ENCODE measurements at places on chromosomes 3 and 15.
A peak's percentile ranks its signal among the peaks of the same experiment; 100 is the strongest.

GRCh38 chr3:138196023-138196422 lies 8.9 kb downstream of the ARMC8 start:
- DNase-seq: no peak

DNA sequence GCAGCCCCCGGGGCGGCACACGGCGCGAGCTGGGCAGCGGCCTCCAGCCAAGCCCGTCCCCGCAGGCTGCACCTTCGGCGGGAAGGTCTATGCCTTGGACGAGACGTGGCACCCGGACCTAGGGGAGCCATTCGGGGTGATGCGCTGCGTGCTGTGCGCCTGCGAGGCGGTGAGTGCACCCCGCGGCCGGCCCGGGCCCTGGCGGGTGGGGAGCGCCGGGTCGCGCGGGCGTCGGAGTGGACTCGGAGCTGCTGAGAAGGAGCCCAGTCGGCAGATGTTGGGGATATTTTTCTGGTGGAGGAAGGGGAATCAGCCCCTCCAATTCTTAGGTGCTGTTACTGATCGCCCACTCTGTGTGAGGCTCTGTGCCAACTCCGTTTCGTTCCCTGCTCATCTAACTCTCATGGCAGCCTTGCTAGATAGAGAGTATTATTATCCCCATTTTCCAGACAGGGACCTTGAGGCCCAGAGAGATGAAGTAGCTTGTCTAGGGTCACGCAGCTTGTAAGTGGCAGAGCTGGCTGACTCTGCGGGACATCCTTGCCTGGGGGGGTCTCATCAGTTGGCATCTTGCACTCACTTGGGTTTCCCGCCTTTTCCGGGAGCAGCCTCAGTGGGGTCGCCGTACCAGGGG lies 890 bp downstream of the CHRD start:
- DNase-seq: no peak

- DNase-seq: no peak
These were observed 9.2 kb downstream of the ALCAM start for GRCh38 chr3:105375750-105376511.

DNA sequence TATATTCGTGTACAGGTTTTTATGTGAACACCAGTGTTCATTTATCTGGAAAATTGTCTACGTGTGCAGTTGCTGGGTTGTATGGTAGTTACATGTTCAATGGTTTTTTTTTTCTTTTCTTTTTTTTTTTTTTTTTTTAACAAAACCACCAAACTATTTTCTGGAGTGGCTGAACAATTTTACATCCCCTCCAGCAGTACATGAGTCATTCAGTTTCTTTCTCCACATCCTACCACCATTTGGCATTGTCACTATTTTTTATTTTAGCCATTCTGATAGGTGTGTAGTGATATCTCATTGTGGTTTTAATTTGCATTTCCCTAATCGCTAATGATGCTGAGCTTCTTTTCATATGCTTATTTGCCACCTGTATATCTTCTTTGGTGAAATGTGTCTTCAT lies 256.3 kb upstream of the EOMES start:
- DNase-seq: no peak

DNA sequence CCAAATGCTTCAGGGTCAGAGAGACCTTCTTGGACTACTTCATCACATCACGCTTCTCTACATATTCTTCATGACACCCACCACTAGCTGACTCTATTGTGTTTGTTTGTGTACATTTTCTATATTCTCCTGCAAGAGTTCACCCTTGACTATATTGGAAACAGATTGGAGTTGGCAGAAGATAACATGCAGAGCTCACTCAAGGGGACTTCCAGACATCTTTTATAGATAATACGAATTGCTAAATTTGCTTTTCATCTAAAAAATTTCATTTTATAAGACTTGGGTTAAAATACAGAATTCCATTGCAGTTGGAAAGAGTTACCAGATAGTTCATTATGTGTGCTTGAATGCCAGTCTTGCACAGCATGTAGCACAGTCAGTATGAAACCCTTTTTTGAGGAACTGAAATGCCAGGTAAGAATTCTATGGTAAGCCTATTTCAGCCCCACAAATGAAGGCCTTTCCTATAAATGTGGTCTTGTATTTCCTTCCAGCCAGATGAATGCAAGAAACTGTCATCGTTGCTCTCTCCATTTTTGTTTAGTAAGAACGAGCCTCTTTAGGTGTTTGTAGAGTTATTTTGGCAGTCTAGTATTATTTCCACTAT lies 177.6 kb downstream of the GHSR start:
- DNase-seq: no peak

DNA sequence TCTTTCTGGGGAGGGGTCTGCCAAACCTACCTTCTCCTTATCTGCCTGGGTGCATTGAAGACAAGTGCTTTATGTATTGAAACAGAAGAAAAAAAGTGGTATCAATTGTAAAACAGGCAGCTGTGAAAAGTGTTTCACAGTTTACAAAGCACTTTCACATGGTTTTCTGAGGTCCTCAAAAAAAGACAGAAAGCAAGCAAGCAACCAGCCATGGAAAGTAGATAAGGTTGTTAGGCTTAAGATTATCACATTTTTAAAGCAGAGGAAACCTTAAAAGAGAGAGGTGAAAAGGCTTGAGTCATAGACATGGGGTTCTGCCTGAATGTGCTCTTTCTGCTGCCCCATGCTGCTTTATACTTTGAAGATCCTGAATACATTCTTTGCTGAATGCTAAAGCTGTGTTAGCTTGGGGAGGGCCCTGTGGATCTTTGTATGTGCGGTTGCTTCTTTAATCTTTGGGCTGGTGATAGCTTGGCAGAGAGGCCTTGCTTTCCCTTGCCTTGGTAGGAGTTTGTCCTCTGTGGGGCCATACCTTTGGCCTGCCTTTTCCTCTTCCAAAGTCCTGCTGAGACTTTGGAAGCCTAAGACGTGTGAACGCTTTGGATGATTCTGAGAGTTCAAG lies 2.6 kb downstream of the SMAD3 start:
- DNase-seq: no peak

GRCh38 chr3:39028546-39028945 lies 23.2 kb downstream of the SCN11A start:
- no peak for DNase-seq

GRCh38 chr3:108292450-108292849 lies 3.9 kb upstream of the HHLA2 start:
- no peak for DNase-seq

DNA sequence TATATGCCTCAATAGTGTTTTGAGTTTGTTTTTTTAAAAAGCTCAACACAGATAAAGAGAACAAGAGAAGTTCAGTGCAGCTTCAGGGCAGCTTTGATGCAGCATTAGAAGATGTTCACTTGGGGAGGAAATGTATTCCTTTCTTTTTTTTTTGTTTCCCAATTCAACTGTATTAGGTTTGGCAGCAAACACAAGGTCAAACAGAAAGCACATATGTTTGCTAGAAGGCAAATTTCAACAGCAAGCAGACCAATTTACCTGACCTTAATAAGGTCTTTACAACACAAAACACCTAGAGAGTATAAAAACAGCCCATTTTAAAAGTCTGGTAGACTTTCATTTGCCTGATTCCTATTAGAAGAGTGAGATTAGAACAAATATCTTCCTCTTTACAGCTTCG lies 7.3 kb upstream of the CDAN1 start:
- no peak for DNase-seq

DNA sequence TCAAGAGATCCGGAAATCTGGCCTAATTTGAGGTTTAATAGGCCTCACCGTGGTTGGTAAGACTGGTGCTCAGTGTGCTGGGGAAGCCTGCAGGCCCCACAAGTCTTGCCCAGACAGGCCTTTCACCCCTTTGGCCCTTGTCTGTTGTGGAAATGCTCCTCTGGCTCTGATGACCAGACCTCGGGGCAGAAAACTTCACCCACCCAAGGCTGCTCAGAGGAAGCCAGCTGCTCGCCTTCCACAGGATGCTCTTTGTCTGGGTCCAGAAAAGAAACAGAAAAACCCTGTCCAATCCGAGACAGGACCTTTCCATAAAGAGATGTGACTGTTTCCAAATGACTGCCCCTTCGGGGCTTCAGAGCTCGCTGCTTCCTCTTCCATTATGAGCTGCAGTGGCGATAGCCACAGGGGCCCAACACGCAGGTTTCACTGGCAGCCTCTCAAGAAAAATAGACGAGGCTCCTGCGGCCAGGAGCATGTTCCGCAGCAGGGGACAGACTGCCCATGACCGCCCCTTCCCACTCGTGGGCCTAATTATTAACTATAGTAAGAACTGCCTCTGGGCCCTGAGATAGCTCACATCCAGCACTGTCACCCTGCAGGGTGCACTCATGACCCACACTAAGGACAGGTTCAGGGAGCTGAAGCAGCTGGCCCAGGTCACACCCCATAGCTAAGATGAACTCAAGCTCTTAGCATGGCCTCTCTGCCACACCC lies 6.8 kb upstream of the SNX22 start:
- DNase-seq: no peak

DNA sequence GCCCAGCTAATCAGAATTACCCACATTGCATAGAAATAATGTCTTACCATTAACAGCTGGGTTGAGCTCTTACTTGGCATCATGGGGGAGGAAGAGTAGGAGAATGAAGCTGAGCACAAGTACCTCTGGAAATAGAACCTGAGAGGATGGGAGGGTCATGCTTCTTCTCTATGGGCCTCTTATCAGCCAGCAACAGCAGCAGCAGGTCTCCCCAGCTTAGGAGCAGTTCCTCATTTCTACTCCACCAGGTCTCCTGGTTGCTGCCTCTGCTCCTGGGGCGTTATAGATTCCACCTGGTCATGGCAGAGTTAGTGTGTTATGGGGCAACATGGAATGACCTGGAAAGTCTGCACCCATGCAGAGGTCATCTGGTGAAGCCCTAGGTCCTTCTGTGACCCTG lies 3.4 kb downstream of the FSD2 start:
- no peak for DNase-seq

GRCh38 chr3:131387796-131388489 lies 6.4 kb downstream of the NUDT16 start:
- no peak for DNase-seq

DNA sequence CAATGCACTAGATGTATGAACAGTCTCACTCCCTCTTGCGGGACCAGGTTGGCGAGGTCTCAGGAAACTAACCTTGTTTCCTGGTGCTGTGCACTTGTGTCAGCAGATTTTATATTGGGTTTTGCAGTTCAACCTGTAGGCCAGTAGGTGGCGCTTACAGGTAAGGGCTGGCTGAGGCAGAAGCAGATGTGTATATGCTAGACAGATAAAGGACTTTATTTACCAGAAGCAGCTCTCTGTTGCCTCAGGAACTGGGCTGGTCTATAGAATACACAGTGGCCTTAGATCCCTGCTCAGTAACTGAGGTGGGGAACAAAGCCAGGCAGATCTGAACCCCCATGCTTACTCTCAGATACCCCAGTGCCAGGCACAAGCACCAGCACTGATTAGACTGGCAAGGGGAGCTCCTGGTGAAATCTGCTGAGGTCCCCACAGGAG lies 296.8 kb downstream of the DOCK3 start:
- DNase-seq: peak; percentile 56

GRCh38 chr3:124752051-124752450 lies 21.8 kb downstream of the UMPS start:
- no peak for DNase-seq

- no peak for DNase-seq
These were observed 66.6 kb downstream of the KCNMB2 start for GRCh38 chr3:178602856-178603255.

GRCh38 chr3:125313060-125313635 lies 62.0 kb downstream of the ZNF148 start:
- DNase-seq: no peak

GRCh38 chr15:92883163-92883875 lies 16.8 kb upstream of the CHD2 start:
- DNase-seq: peak; percentile 76

GRCh38 chr15:31474059-31474868 lies 147.6 kb downstream of the KLF13 start:
- DNase-seq: no peak

- DNase-seq: no peak
These were observed 90.8 kb upstream of the CMC1 start for GRCh38 chr3:28150465-28151206.

GRCh38 chr15:83943849-83944404 lies 290.0 kb downstream of the ADAMTSL3 start:
- DNase-seq: no peak

GRCh38 chr3:153885359-153885758 lies 235.8 kb upstream of the ARHGEF26 start:
- no peak for DNase-seq

DNA sequence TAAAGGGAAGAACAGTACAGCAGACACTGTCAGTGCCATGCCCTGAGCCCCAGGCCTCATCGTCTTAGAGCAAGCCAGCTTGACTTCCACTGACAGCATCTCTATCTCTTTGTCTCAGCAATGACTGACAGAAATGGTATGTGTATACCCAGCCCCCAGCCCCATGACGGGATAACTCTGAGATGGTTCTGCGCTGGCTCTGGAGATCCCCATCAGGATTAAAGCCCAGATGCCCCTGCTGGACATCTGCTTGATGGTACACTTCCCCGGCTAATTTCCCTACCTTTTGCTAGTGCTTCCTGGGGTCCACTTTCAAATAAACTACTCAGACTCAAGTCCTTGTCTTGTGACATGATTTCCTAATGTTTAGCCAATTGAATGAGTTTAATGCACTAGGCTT lies 7.6 kb downstream of the NMNAT3 start:
- no peak for DNase-seq

- DNase-seq: no peak
These were observed 515.5 kb downstream of the OCA2 start for GRCh38 chr15:27583651-27584050.

- no peak for DNase-seq
These were observed 1092.2 kb upstream of the CFAP20DC start for GRCh38 chr3:60142009-60142408.

GRCh38 chr15:99283717-99284116 lies 32.4 kb downstream of the LRRC28 start:
- no peak for DNase-seq

DNA sequence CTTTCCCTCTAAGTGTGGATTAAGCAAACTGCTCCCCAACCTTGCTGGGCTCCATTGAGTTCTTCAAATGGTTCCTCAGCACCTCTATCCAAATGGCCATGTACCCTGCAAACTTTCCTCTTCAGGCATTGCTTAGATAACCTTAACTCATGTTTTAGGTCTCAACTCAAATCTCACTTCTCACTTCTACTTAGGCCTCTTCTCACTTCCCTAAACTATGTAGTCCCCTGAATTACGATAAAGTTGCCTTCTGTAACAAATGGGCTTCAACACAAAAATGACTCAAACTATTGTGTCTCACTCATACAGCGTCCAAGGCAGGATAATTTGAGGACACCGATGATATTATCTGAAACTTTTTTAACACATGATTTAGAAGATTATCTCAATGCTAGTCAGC lies 62.4 kb upstream of the STAC start:
- DNase-seq: no peak

DNA sequence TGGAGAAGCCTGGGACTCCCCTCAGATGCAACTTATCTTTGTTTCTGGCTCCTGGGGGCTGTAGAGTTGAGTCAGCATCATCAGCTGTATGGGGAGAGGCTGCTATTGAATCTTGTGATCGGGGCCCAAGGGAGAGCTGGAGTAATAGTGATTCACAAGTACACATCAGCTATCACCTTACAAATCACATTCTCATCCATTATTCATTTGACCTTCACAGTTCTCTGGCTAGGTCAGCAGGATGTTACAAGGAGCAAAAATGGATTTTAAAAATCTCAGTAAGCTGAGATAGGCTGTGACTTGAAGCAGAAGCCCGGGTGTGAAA lies 175.0 kb downstream of the OPA1 start:
- no peak for DNase-seq

- DNase-seq: no peak
These were observed 64.3 kb downstream of the OSTN start for GRCh38 chr3:191263365-191263764.

Measured in A549 (cell line).